ENCODE measurements at places on chromosomes 3 and 15.

DNA sequence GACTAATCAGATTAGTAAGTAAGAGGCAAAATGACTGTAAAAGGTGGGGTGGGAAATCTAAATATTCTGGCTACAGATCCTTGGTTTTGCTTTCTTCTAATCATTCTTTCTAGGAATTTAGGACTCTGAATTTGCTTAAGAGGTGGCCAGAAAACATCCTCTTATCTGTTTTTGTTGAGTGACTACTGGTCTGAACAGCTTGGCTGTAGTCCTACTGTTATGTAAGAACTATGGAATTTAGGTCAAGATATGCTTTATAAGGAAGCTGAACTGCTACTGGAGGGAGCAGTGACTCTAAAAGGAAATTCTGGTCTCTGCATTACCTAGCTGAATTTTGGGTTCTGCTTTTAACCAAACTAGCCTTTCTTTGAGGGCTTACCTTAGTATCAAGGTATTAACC is 33.5 kb upstream of the CSPG5 start:
- DNase-seq, result no peak

DNA sequence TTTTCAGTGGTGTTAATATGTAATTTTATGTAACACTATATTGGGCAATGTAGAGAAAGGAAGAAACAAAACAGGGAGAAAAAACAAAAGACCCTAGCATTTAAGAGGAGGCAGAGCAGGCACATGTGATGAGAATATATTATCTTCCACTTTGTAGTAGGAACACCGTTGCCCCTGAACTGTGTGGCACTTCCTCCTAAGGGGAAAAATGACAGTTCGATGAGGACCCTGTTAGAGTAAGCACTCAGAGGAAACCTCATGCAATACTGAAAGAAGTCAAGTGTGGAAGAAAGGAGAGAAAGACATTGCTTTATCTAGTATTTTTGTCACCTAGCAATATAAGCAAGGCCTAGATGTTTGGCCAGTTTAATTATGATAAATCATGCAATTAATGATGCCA is 32.2 kb downstream of the ARPP21 start:
- DNase-seq, result no peak

- DNase-seq, result no peak
Observed at GRCh38 chr3:186418671-186419145, 56.7 kb upstream of the DGKG start.

GRCh38 chr3:144777906-144778305 is 806.3 kb downstream of the DIPK2A start:
- DNase-seq, result no peak
